T-helper 2 cell (primary cell): ENCODE measurements at places on chromosomes 6 and 20.

GRCh38 chr6:141134723-141135122, 998.0 kb upstream of the GJE1 start:
- no peak for DNase-seq

DNA sequence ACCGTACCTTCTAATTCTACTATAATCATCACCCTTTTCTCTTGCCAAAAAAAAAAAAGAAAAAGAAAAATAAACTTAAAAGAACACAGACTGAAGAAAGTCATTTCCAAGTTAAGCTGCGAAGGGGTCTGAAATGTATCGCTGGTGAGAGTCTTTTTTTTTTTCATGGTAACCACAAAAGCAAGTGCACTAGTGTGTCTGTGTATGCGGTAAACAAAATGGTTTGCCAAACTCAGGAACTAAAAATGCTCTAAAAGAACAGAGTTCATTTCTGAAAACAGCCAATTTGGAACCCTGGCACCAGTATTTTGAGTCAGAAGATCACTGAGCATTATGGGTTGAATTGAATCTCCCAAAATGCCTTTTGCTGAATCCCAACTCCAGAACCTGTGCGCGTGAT, 46.6 kb downstream of the CDH4 start:
- DNase-seq: no peak

DNA sequence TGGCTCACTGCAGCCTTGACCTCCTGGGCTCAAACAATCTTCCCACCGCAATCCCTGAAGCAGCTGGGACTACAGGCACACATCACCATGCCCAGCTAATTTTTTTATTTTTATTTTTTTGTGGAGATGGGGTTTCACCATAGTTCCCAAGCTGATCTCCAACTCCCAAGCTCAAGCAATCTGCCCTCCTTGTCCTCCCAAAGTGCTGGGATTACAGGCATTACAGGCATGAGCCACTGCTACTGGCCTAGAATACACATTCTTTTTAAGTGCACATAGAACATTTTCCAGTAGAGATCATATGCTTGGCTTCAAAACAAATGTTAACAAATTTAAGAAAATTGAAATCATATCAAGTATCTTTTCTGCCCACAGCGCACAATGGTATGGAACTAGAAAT, 176.8 kb upstream of the MARCKS start:
- DNase-seq: no peak

DNA sequence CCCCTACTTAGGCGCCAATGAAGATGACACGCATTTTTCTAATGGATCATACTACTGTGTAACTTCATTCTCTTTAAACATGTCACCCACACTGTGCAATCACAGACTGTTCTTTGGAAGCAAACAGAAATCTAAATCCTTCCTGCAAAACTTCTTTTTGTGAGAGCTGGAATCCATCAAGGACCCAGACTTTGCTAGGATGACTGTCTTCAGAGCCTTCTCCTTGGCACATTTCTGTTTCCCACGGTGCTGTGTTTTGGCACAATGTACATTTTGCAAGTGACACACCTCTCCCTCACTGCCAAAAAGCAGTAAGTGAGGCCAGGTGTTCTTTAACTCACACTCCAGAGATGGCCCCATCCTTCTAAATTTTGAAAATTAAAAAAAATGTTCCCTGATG, 21.7 kb upstream of the TAGAP start:
- DNase-seq: no peak

DNA sequence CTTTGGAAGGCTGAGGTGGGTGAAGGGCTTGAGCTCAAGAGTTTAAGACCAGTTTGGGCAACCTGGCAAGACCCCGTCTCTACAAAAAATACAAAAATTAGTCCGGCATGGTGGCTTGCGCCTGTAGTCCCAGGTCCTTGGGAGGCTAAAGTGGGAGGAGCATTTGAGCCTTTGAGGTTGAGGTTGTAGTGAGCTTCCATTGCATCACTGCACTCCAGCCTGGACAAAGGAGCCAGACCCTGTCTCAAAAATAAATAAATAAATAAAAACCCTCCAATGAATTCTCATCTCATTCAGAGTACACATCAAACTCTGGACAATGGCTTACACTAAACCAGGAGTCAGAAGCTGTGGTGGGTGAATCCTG, 31.8 kb downstream of the B4GALT5 start:
- no peak for DNase-seq

GRCh38 chr20:51100617-51101016, 77.7 kb upstream of the KCNG1 start:
- DNase-seq: no peak

- DNase-seq: no peak
These were observed 171.6 kb upstream of the CEP162 start for GRCh38 chr6:84399003-84399402.

DNA sequence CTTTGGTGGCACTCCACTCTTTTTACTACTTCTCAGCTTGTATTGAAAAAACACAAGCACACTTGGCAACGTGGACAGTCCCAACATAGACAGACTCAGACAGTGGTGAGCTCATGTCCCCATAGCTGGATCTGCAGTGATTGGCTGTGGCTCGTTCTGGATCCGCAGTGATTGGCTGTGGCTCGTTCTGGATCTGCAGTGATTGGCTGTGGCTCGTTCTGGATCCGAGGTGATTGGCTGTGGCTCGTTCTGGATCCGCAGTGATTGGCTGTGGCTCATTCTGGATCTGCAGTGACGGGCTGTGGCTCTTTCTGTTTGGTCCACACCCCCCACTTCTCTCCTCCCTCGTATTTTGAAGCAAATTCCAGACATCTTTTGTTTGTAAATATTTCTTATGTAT, 28.0 kb downstream of the OSBPL2 start:
- DNase-seq: no peak

GRCh38 chr6:168025831-168026710, 28.6 kb downstream of the KIF25 start:
- no peak for DNase-seq

DNA sequence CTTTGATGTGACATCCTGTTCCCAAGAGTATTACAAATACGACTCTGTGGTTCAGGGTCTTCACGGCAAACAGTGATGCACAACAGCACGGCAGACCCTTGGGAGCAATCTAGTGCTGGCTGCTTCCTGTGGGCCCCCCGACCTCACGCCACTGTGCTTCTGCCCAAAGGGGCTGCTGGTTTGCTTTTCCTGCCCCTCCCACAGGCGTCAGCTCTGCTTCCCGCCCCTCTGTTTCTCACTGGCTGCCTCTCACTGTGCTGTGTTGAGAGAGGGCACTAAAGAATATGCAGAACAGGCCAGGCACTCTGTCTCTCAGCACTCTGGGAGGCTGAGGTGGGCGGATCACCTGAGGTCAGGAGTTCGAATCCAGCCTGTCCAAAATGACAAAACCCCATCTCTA, 554.5 kb upstream of the AGPAT4 start:
- DNase-seq: no peak

- no peak for DNase-seq
These were observed 336 bp upstream of the SMPDL3A start for GRCh38 chr6:122788663-122789181.
